ENCODE measurements at places on chromosomes 5 and 9. TPM values are rescaled to one million over a fixed set of nuclear protein-coding genes. Genes with fewer than 3 reads are reported as not detected.

Gene F2R
- total RNA-seq = 85.7 TPM

Gene NEUROG1
- total RNA-seq = not detected

Gene NIM1K
- total RNA-seq = 0.56 TPM

Gene CATSPER3
- under 0.01 TPM for total RNA-seq

GRCh38 chr5:112641515-112642110, 96.1 kb upstream of the APC start:
- peaks cover 2% of the 10 kb centered on the region for H3K27me3 ChIP-seq
- DNase-seq = no peak
- H3K36me3 ChIP-seq = no peaks in the 10 kb centered on the region
- no peaks in the 10 kb centered on the region for H3K4me1 ChIP-seq
- no peak overlapping the region for H3K4me3 ChIP-seq

DNA sequence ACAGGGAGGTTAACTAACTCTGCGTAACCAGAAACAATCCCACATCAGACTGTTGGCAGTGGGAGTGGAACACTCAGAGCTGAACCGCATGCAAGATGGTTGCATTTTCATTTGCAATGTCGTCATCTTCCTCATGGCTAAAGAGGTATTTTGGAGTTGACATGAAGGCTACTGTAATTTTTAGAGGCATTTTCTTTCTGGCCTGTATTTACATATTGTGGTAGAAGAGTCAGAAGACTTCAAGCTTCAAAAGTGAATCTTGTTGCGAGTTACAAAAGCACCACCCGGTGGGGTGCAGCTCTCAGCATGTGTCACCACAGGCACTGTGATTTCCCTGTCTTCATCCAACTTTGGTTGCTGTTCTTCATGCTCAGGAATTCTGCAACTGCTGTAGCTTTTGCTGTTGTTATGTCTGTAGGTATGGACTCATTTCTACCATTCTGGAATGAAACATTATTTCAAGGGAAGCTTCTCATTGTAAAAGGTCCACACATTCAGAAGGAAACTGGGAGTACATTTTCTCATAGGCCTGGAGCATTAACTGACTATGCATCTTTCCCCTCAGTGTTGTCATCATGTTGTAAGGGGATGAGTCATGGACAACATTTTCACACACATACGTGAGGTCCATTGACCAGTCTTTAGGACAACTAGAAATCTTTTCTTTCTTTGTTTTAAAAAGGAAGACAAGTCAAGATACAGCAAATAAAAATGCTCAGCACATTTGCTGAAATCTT, 35.4 kb upstream of the GDNF start:
- no peak overlapping the region for H3K4me3 ChIP-seq
- peak; percentile 92 for DNase-seq
- no peaks in the 10 kb centered on the region for H3K36me3 ChIP-seq
- H3K27ac ChIP-seq = peak overlapping the region; percentile 58
- no peaks in the 10 kb centered on the region for H3K27me3 ChIP-seq

DNA sequence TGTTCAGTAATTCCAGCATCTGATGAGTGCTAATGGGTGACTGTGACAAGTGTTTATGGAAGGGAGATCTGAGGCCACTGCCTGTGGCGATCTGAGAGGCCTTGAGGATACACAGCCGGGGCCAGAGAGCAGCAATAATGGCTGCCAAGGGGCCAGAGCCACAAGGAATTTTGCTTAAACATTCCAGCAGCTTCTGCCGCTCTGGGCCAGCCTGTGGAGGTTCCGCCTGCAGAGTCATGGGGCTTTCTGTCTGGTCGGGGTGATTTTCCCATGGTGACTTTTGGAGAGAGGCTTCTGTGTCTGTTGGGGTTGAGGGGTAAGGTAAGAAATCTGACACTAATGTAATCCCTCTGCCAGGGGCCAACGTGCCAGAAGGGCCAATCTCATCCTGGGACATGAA, 353.5 kb downstream of the ADAMTS6 start:
- peak overlapping the region; percentile 79 for H3K27ac ChIP-seq
- H3K27me3 ChIP-seq = no peaks in the 10 kb centered on the region
- H3K4me1 ChIP-seq = peaks cover 19% of the 10 kb centered on the region
- no peak overlapping the region for H3K4me3 ChIP-seq

GRCh38 chr9:124762633-124763032, 8.5 kb downstream of the NR6A1 start:
- peaks cover 1% of the 10 kb centered on the region for H3K4me1 ChIP-seq
- no peak overlapping the region for H3K27ac ChIP-seq
- peaks cover 70% of the 10 kb centered on the region for H3K27me3 ChIP-seq
- no peak overlapping the region for H3K4me3 ChIP-seq
- DNase-seq = no peak

- H3K4me3 ChIP-seq = no peak overlapping the region
- H3K27me3 ChIP-seq = no peaks in the 10 kb centered on the region
- no peaks in the 10 kb centered on the region for H3K4me1 ChIP-seq
- DNase-seq = no peak
- H3K36me3 ChIP-seq = no peaks in the 10 kb centered on the region
These were observed 2.6 kb downstream of the FOXI1 start for GRCh38 chr5:170108266-170108785.

- H3K27me3 ChIP-seq = peaks cover 3% of the 10 kb centered on the region
- H3K27ac ChIP-seq = no peak overlapping the region
- DNase-seq = peak; percentile 25
- no peaks in the 10 kb centered on the region for H3K36me3 ChIP-seq
- H3K4me1 ChIP-seq = 0 out of 2 replicates have a peak, but pooled peaks cover 3% of the 10 kb centered on the region
These were observed 69.4 kb upstream of the MEF2C start for GRCh38 chr5:88952344-88952743.

- no peaks in the 10 kb centered on the region for H3K4me1 ChIP-seq
- H3K36me3 ChIP-seq = no peaks in the 10 kb centered on the region
- H3K27me3 ChIP-seq = no peaks in the 10 kb centered on the region
- H3K27ac ChIP-seq = no peak overlapping the region
- H3K4me3 ChIP-seq = no peak overlapping the region
- DNase-seq = no peak
These were observed 182.4 kb downstream of the RASEF start for GRCh38 chr9:82880336-82881050.

DNA sequence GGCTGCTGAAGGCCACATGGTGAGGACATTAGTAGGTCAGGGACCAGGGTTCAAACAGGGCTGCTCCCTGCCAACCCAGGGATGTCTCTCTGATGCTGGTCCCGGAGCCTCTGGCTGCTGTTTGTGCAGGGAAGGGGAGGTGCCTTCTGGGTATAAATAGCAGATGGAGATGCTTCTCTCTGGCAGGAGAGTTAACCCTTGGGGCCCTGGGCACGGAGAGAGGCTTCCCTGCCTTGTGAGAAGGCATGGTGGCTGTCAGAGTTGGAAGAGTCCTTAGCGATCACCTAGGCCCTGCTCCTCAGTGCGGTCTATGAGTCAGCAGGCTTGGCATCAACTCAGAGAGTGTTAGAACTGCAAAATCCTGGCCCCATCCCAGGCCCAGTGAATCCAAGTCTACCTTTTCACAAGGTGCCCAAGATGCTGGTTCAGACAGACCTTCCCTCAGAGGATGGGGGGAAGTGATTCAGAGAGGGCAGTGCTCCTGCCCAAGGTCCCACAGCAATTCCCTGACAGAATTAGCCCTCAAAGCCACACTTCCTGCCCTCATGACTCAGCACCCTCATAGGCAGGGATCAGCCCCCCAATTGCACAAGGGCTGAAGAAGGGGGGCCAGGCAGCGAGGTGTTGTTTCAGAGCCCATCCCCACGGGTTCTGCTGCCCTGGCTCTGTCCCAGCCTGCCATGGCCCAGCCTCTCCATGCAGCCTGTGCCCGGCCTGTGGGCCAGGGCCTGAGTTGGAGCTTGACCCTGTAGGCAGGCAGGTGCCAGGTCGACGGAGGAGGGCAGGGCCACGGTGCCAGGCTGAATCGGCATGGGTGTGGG, 25.6 kb downstream of the CAMK2A start:
- no peaks in the 10 kb centered on the region for H3K27me3 ChIP-seq
- peak; percentile 90 for DNase-seq
- peaks cover 25% of the 10 kb centered on the region for H3K4me1 ChIP-seq
- no peak overlapping the region for H3K4me3 ChIP-seq
- H3K27ac ChIP-seq = peak overlapping the region; percentile 58

- H3K27ac ChIP-seq = no peak overlapping the region
- DNase-seq = no peak
- H3K36me3 ChIP-seq = no peaks in the 10 kb centered on the region
- H3K4me1 ChIP-seq = no peaks in the 10 kb centered on the region
- H3K4me3 ChIP-seq = no peak overlapping the region
These were observed 127.1 kb downstream of the ANKRD18B start for GRCh38 chr9:33651125-33651524.

DNA sequence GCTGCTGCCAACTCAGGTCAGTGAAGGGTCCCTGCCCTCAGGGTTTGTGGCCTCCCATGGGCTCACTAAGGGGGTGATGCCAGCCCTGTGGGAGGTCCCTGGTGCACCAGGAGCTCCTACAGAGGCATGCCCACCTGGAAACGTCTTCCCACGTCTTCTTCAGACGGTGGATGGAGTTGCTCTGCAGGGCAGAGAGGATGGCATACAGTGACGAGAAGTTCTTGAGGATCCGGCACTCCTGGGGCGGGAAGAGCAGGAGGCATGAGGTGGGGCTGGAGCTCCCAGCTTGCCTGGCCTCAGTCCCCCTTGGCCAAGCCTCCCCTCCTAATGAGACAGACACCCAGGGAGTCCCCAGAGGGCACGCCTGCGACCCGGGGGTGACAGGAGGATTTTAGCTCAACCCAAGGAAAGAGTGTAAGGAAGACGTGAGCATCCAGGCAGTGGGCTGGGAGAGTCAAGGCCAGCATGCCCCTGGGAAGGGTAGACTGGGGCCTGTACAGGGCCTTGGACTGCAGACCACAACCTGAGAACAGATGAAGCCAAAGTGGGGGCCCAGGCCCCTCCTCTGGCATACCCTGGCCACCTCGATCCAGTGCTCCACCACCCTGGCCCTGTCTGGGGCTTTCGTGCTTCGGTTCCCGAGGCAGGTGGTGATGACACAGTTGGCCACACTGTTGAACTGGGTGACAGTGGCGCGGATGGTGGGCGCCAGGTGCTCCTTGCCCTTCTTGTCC, 14.4 kb downstream of the RALGDS start:
- no peak for DNase-seq
- no peaks in the 10 kb centered on the region for H3K4me1 ChIP-seq
- H3K4me3 ChIP-seq = no peak overlapping the region
- H3K27ac ChIP-seq = no peak overlapping the region
- H3K36me3 ChIP-seq = peaks cover 60% of the 10 kb centered on the region

DNA sequence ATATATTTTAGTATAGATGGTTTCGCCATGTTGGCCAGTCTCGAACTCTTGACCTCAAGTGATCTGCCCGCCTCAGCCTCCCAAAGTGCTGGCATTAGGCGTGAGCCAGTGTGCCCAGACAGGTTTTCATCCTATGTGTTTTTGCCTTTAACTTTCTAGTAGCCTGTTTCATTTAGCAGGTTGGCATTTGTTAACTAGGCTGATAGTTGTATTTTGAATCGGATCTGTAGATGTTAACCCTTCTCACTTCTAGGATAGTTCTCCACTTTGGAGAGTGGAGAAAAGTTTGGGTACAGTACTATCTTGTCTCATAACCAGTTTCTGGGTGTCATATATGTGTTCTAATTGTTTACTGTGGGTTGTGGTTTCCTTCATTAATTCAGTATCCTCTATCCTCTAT, 7.3 kb upstream of the FGF18 start:
- H3K4me1 ChIP-seq = peaks cover 9% of the 10 kb centered on the region
- H3K4me3 ChIP-seq = no peak overlapping the region
- H3K27ac ChIP-seq = no peak overlapping the region
- no peaks in the 10 kb centered on the region for H3K27me3 ChIP-seq

GRCh38 chr9:114555696-114556095, 31.9 kb upstream of the ATP6V1G1 start:
- H3K4me3 ChIP-seq = no peak overlapping the region
- H3K4me1 ChIP-seq = peaks cover 4% of the 10 kb centered on the region
- H3K27ac ChIP-seq = no peak overlapping the region
- no peaks in the 10 kb centered on the region for H3K27me3 ChIP-seq
- DNase-seq = no peak

- no peak overlapping the region for H3K4me3 ChIP-seq
- H3K27ac ChIP-seq = no peak overlapping the region
- no peaks in the 10 kb centered on the region for H3K36me3 ChIP-seq
These were observed 315.3 kb upstream of the CD180 start for GRCh38 chr5:67511911-67512310.

DNA sequence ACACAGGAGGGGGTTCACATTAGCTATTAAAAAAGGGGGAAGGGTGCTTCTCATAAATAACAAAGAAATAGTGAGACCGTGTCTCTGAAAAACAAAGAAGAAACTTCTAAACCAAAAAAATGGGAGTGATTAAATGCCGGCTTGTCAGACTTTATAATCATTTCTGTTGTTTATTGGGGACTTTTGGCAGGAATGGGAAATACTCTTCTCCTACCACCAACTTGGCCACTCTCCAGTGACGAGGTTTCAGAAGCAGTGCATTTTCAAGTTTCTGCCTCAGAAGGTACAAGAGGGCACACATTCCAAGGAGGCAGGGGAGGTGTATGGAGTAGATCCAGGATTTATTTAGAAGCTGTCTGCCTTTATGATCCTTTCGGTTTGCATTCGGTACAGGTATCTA, 46.2 kb downstream of the LIX1 start:
- H3K4me3 ChIP-seq = no peak overlapping the region
- H3K36me3 ChIP-seq = no peaks in the 10 kb centered on the region
- H3K4me1 ChIP-seq = peaks cover 3% of the 10 kb centered on the region
- peaks cover 14% of the 10 kb centered on the region for H3K27me3 ChIP-seq

DNA sequence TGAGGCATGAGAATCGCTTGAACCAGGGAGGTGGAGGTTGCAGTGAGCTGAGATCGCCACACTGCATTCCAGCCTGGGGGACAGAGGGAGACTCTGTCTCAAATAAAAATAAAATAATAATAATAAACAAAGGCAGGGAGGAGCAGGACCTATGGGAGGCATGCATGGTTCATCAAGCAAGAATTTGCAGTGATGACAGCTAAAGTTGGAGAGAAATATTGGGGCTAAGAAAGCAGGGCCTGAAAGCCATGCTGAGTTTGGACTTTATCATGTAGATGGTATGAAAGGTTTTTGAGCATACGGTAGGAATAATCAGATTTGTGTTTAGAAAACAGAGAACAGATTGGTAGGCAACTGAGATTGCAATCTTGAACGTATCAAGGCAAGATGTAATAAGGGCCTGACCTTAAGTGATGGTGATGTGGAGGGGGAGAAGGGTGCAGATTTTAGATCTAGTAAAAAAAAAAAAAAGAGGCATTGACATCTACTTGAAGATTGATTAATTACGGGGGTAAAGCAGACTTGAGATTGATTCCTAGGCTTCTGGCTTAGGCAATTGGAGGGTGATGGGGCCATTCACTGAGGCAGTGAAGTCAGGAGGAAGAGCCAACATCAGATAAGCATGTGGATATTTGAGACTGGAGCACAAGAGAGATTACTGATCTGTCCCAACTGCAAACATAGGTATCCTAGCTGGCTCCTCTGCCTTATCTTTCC, 50.7 kb downstream of the CFAP95 start:
- H3K4me3 ChIP-seq = no peak overlapping the region
- H3K36me3 ChIP-seq = no peaks in the 10 kb centered on the region
- H3K27me3 ChIP-seq = no peaks in the 10 kb centered on the region
- no peak for DNase-seq
- H3K27ac ChIP-seq = no peak overlapping the region

Data from IMR-90 (cell line).